Progenitor cell of endocrine pancreas (in vitro differentiated cells): ENCODE measurements at places on chromosomes 3 and 15. TPM values are rescaled to one million over a fixed set of nuclear protein-coding genes. Genes with fewer than 3 reads are reported as not detected.

DNA sequence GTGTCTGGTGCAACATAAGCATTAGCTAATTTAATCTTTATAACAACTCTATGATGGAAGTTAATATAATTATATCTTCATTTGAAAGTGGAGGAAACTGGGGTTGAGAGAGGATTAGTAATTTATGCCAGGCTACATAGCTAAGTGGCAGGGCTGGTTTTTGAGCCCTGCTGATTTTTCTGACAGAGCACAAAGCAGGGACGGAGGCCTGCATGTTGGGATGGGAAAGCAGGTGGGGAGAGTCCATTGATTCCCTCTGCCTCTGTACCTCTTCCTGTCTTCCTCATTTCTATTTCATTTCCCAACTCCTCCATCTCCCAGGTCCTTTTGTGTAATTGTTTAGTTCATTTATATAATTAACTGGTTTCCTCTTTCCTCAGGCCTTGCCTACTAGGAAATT is 251.6 kb upstream of the ZPLD1 start:
- H3K4me1 ChIP-seq, result peaks cover 18% of the 10 kb centered on the region
- H3K27me3 ChIP-seq, result no peaks in the 10 kb centered on the region
- DNase-seq, result no peak
- no peak overlapping the region for H3K4me3 ChIP-seq
- no peaks in the 10 kb centered on the region for H3K36me3 ChIP-seq

The ERICH6 gene
- 0.49 TPM in 1 of 2 replicates, not detected in the other for total RNA-seq

- peaks cover 2% of the 10 kb centered on the region for H3K36me3 ChIP-seq
- peaks cover 19% of the 10 kb centered on the region for H3K4me1 ChIP-seq
- H3K4me3 ChIP-seq, result no peak overlapping the region
- H3K27ac ChIP-seq, result no peak overlapping the region
Observed at GRCh38 chr3:195102609-195103467, 168.1 kb downstream of the XXYLT1 start.

The IMPG2 gene
- total RNA-seq, result 0.82 and 0.98 TPM in 2 replicates

- peaks cover 5% of the 10 kb centered on the region for H3K4me1 ChIP-seq
- no peak for DNase-seq
- no peak overlapping the region for H3K4me3 ChIP-seq
- H3K36me3 ChIP-seq, result no peaks in the 10 kb centered on the region
- H3K27ac ChIP-seq, result no peak overlapping the region
Observed at GRCh38 chr15:62445244-62445643, 280.2 kb upstream of the C2CD4B start.

DNA sequence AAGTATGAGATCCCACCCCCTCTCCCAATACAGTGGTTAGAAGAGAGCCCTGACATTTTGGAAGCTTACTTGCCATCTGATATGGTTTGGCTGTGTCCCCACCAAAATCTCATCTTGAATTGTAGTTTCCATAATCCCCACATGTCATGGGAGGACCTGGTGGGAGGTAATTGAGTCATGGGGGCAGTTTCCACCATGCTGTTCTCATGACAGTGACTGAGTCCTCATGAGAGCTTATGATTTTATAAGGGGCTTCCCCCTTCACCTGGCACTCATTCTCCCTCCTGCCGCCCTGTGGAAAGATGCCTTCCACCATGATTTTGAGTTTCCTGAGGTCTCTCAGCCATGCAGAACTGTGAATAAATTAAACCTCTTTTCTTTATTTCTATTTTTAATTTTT is 28.8 kb upstream of the HES1 start:
- H3K4me3 ChIP-seq, result no peak overlapping the region
- H3K4me1 ChIP-seq, result peaks cover 52% of the 10 kb centered on the region
- no peaks in the 10 kb centered on the region for H3K27me3 ChIP-seq
- DNase-seq, result no peak

- no peaks in the 10 kb centered on the region for H3K27me3 ChIP-seq
- H3K4me1 ChIP-seq, result peaks cover 7% of the 10 kb centered on the region
- DNase-seq, result no peak
- no peak overlapping the region for H3K27ac ChIP-seq
Observed at GRCh38 chr3:9072667-9073009, 109.4 kb upstream of the RAD18 start.

DNA sequence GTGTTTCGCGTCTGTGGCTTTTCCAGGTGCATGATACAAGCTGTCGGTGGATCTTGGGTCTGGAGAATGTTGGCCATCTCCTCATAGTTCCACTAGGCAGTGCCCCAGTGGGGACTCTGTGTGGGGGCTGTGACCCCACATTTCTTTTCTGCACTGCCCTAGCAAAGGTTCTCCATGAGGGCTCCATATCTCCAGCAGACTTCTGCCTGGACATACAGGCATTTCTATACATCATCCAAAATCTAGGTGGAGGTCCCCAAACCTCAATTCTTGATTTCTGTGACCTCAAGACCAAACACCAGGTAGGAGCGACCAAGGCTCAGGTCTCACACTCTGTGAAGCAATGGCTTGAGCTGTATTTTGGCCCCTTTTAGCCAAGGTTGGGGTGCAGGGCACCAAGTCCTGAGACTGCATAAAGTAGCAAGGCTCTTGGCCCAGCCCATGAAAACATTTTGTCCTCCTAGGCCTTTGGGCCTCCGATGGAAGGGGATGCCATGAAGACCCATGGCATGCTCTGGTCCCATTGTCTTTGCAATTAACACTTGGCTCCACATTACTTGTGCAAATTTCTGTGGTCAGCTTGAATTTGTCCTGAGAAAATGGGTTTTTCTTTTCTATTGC is 615.3 kb downstream of the ZBBX start:
- no peak overlapping the region for H3K4me3 ChIP-seq
- no peaks in the 10 kb centered on the region for H3K27me3 ChIP-seq
- no peak overlapping the region for H3K27ac ChIP-seq
- peaks cover 1% of the 10 kb centered on the region for H3K36me3 ChIP-seq

The DPPA2 gene
- total RNA-seq, result 0.58 and 0.69 TPM in 2 replicates

DNA sequence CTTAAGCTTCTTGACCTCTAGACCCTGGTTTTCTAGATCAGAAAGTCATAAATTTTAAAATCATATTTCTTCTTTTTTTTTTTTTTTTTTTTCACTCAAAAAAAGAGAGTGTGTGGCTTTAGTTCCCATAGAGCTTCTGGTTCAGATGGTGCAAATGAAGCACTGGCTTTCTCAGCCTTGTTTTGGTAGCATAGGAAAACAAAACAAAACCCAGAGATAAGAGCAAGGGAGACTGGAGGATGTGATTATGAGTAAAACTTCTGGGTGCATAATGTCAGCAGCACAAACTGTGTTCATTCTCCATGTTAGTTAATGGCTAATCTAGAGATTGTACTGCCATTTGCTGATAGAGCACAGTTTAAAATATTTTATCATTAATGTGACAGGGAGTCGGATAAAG is 55.4 kb downstream of the RARB start:
- peaks cover 55% of the 10 kb centered on the region for H3K4me1 ChIP-seq
- no peak for DNase-seq
- no peaks in the 10 kb centered on the region for H3K36me3 ChIP-seq
- no peak overlapping the region for H3K27ac ChIP-seq

The ZNF385D gene
- total RNA-seq, result 0.10 and 0.47 TPM in 2 replicates

DNA sequence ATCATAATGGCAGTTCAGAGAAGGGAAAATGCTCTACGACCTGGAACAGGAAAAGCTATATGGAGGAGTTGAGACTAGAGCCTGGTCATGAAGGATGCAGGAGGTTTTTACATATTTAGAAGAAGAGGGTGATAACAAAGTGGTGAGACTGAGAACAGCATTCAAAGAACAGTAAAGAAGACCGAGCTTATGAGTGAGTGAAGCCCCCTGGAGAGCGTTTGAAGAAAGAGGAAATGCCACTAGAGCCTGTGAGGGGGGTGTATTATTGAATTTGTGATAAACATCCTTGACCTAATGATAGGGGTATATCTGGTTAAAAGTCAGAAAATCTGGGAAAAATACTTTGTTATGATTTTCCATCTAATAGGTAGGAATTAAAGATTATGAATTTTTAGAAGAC is 4.2 kb downstream of the PARP9 start:
- no peak overlapping the region for H3K4me3 ChIP-seq
- H3K36me3 ChIP-seq, result peaks cover 2% of the 10 kb centered on the region
- no peak for DNase-seq
- no peak overlapping the region for H3K27ac ChIP-seq

- no peak overlapping the region for H3K4me3 ChIP-seq
- H3K4me1 ChIP-seq, result no peaks in the 10 kb centered on the region
- H3K27ac ChIP-seq, result no peak overlapping the region
- no peak for DNase-seq
- H3K27me3 ChIP-seq, result no peaks in the 10 kb centered on the region
Observed at GRCh38 chr3:45904931-45905330, 18.6 kb downstream of the CCR9 start.

DNA sequence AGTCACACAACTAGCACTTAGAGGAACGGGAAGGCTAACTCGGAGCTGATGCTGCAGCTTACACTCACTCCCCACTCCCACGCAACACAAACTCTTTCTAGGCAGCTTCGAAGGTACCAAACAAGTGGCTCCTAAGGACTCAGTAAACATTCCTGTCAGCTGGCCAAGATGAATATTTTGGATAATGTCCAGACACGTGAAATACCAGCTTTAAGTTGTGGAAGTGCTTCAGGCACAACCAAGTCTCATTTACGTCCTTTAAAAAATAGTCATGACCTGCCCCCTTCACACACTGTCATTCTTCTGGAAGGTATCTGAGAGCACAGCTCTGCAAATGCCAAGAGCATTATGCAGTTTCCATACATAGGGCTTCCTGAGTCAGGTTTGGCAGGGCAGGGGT is 1005.9 kb upstream of the CFAP20DC start:
- H3K27ac ChIP-seq, result peak overlapping the region; percentile 14
- no peaks in the 10 kb centered on the region for H3K36me3 ChIP-seq
- H3K4me1 ChIP-seq, result no peaks in the 10 kb centered on the region
- no peaks in the 10 kb centered on the region for H3K27me3 ChIP-seq
- no peak for DNase-seq
- H3K4me3 ChIP-seq, result no peak overlapping the region

- H3K36me3 ChIP-seq, result no peaks in the 10 kb centered on the region
- H3K27me3 ChIP-seq, result peaks cover 5% of the 10 kb centered on the region
- H3K27ac ChIP-seq, result no peak overlapping the region
- no peak for DNase-seq
Observed at GRCh38 chr3:193978030-193978429, 157.9 kb upstream of the HES1 start.

The UBE2E2 gene
- 32.5 and 41.5 TPM in 2 replicates for total RNA-seq

- peaks cover 4% of the 10 kb centered on the region for H3K27me3 ChIP-seq
- no peaks in the 10 kb centered on the region for H3K36me3 ChIP-seq
- no peak overlapping the region for H3K27ac ChIP-seq
- DNase-seq, result no peak
- H3K4me1 ChIP-seq, result no peaks in the 10 kb centered on the region
- H3K4me3 ChIP-seq, result no peak overlapping the region
Observed at GRCh38 chr15:42593143-42593542, 17.7 kb downstream of the STARD9 start.

- peaks cover 5% of the 10 kb centered on the region for H3K4me1 ChIP-seq
- no peak for DNase-seq
- no peaks in the 10 kb centered on the region for H3K36me3 ChIP-seq
- H3K27me3 ChIP-seq, result peaks cover 6% of the 10 kb centered on the region
- no peak overlapping the region for H3K27ac ChIP-seq
- H3K4me3 ChIP-seq, result no peak overlapping the region
Observed at GRCh38 chr15:25739687-25740121, 123.4 kb downstream of the ATP10A start.

DNA sequence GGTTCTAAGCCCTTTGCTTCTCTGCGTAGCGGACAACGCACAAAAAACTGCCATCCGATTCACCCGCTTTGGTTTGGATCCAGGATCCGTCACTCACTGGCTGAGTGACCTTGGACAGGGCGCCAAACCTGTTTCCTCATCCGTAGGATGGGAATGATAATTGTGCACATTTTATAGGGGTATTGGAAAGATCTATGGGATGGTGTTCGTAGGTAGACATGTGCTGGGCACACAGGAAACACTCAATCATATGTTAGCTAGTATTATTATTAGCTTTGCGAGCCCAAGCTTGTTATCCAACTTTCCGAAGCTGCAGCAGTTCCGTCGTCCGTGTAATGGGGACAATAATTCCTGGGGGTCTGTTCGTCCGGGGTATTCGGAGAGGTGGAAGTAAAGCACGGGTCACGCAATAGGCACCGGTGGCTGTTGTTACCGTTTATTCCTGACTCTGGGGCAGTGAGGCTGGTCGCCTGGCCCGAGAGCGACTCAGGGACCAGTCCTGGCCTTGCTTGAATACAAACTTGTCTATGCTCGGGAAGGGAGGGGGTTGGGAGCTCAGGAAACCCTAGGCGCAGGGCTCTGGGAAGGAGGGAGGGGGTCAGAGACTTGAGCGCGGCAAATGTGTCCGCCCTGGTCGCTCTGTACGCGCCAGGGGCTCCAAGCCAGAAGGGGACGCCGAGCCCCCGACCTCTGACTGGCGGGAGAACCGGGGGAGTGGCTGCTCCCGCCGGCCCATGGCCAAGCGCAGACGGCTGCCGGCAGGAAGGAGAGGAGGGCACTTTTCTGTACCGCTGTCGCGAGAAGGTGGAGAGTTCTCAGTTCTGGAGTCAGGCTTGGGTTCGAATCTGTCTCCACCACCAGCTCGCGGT is 1.3 kb downstream of the SPSB4 start:
- peak overlapping the region; percentile 72 for H3K4me3 ChIP-seq
- H3K27me3 ChIP-seq, result peaks cover 48% of the 10 kb centered on the region
- H3K36me3 ChIP-seq, result no peaks in the 10 kb centered on the region
- peak overlapping the region; percentile 90 for H3K27ac ChIP-seq
- peaks cover 12% of the 10 kb centered on the region for H3K4me1 ChIP-seq

- peaks cover 4% of the 10 kb centered on the region for H3K4me1 ChIP-seq
- no peaks in the 10 kb centered on the region for H3K36me3 ChIP-seq
- H3K27me3 ChIP-seq, result peaks cover 4% of the 10 kb centered on the region
- peak overlapping the region; percentile 34 for H3K27ac ChIP-seq
Observed at GRCh38 chr3:183309276-183309675, 56.2 kb downstream of the B3GNT5 start.
